ENCODE measurements at places on chromosomes 1 and 21. TPM values are rescaled to one million over a fixed set of nuclear protein-coding genes. Genes with fewer than 3 reads are reported as not detected.

CFAP141 gene
- total RNA-seq: not detected

SPRR1B gene
- not detected for total RNA-seq

UBXN10 gene
- 0.32 TPM for total RNA-seq

SPATA6 gene
- 15.1 TPM for total RNA-seq

AMY1A gene
- not detected for total RNA-seq

AMY1C gene
- total RNA-seq: not detected

TAS1R1 gene
- total RNA-seq: 0.43 TPM

TINAGL1 gene
- total RNA-seq: 31.8 TPM

RGS7 gene
- total RNA-seq: not detected

CFHR2 gene
- not detected for total RNA-seq

OR2L13 gene
- not detected for total RNA-seq

HJV gene
- total RNA-seq: not detected

ELAVL4 gene
- not detected for total RNA-seq

SPATA1 gene
- 2.8 TPM for total RNA-seq

SLC25A34 gene
- total RNA-seq: 0.52 TPM

ADCY10 gene
- total RNA-seq: 0.26 TPM

TMEM222 gene
- 27.8 TPM for total RNA-seq

FNBP1L gene
- total RNA-seq: 16.4 TPM

IPO9 gene
- total RNA-seq: 25.3 TPM

SPRR2B gene
- total RNA-seq: not detected

HSF2BP gene
- 2.0 TPM for total RNA-seq

PRAMEF1 gene
- total RNA-seq: not detected

SNRPE gene
- 50.9 TPM for total RNA-seq

S100B gene
- 28.0 TPM for total RNA-seq

KIRREL1 gene
- 159 TPM for total RNA-seq
